ENCODE measurements at places on chromosomes 7 and 10.

DNA sequence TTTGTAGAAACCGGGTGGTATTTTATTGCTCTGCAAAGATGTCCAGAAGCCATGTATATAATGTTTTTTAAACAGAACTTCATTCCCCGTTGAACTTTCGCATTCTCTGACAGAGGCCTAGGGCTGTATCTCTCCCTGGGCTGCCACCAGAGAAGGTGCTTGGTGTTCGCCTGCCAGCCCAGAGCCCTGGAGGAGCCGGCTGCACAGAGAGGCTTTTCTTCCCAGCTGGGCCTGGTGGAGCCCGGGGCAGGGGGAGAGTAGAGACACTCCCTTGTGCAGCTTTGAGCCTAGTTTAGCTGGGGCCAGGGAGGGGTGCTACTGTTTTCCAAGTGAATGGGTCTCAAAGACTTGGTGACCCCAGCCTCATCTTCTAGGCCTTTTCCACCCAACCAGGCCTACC lies 13.6 kb upstream of the TRIM8 start:
- no peak for DNase-seq

DNA sequence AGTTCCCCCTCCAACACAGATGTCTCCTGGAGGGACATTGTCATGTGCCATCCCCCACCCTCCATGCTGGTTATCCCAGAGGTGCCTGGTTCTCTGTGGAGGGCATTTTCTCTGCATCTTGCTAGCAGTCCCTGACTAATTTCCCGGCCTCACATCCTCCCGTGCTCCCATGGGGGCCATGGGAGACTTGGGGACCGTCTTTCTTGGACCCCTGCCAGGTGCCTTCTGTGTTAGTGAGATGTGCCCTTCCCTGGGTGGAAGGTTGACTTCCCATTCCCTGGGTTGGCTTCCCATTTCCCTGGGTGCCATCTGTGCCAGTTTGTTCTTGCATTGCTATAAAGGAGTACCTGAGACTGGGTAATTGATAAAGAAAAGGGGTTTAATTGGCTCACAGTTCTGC lies 22.5 kb upstream of the GNA12 start:
- no peak for DNase-seq

DNA sequence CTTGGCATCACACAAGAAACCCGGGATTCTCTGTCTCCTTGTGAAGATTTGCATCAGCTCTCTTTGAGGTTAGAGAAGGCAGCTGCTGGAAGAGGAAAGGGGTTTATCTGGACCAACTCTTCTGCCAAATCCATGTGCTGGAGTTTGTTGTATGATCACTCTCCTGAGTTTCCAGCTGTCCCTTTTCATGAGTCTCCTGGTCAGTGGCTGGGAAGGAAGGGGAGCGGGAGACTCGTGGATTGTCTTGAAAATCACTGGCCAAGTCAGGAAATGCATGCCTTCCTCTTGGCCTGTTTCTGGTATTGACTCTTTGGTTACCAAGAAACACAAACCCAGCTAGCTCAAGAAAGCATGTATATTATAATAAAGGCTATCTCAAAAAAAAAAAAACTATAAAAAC lies 38.8 kb downstream of the TACR2 start:
- no peak for DNase-seq

- DNase-seq, result no peak
These were observed 44.0 kb downstream of the CAPZA2 start for GRCh38 chr7:116906391-116906790.

Measured in GM13977 (cell line).